ENCODE measurements at places on chromosomes 12 and 14.

- DNase-seq: no peak
Measured at GRCh38 chr12:26704214-26704613, 128.8 kb downstream of the ITPR2 start.

GRCh38 chr14:72549854-72550253 is 344.0 kb downstream of the DPF3 start:
- no peak for DNase-seq

DNA sequence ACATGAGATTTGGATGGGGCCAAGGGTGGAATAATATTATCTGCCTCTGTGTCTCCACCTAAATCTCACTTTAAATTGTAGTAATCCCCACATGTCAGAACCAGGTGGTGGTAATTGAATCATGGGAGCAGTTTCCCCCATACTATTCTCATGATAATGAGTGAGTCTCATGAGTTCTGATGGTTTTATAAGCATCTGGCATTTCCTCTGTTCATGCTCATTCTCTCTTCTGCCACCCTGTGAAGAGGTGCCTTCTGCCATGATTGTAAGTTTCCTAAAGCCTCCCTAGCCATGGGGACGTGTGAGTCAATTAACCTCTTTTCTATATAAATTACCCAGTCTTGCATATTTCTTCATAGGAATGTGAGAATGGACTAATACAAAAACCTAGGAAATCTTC is 29.9 kb downstream of the TSPAN19 start:
- DNase-seq: no peak

GRCh38 chr12:59768031-59768430 is 172.2 kb downstream of the SLC16A7 start:
- DNase-seq: no peak

DNA sequence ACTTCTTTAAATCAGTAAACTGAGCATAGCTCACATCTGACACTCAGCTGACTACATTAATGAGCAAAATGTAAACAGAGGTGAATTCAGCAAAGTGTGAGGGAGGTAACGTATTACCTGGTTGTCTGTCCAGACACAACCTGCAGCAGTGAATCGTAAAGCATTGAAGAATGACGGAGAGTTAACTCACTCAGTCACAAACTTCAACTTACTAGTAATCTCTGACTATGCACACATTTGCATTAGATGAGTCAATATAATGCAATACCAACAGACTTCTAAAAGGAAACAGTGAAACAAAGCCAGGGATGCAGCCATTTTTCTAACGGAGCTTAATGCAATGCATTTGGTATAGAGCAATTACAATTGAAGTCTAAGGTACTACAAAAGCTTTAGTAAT is 40.0 kb downstream of the STX2 start:
- DNase-seq: no peak
